ENCODE measurements at places on chromosomes 16 and 17.

- DNase-seq = no peak
Observed at GRCh38 chr17:33200587-33200986, 92.5 kb downstream of the ASIC2 start.

DNA sequence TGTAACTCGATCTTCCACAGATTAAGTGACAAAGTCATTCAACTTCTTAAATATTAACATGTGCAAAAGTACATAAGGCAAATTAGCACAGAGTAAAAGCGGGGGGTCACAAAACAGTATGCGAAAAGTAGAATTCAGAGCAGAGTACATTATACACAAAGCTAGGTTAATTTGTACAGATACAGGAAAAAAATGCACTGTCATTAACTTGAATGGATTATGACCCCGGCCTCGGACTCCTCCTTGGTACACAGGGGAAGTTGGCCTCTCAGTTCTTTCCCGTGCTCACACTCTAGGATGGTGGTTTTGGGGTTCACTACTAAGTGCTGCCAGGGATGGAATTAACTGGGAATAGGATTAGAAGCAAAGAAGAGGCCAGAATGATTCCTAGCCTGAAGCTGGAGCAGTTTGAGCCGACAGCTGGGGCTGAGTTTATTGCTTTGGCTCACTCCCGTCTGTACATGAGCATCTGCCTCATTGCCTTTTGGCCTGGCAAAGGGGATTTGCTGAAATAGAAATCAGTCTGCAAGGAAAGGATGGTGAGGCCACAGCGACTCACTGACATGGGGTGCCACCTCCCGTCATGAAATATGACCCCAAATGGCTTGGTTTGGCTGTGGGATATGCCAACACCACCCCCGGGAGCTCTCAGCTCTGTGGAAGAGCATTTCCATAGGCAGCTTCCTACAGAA lies 23.6 kb downstream of the NTN1 start:
- no peak for DNase-seq

DNA sequence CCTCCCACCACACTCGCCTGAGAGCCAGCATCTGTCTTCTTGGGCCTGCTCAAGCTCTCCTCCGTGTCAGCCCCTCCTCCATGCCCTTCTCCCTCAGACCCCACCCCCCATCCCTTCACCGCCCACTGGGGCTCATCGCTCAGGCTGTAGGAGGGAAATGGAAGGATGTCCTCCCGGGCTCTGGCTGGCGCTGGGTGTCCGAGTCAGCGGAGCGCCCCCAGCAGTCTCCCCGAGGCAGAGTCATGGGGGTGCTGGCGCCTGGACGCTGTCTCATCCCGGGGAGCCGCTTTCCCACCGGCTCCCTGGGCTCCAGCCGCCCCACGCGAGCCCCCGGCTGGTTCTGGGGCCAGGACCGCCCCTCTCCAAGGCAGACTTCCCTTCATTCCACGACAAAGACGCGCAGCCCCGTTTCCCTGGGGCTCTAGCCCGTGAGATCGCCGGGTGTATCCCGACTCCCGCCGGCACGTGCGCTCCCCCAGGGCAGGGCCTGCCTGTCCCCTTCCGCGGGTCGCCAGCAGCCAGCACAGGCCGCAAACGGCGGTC lies 428 bp upstream of the ANTKMT start:
- peak; percentile 57 for DNase-seq

DNA sequence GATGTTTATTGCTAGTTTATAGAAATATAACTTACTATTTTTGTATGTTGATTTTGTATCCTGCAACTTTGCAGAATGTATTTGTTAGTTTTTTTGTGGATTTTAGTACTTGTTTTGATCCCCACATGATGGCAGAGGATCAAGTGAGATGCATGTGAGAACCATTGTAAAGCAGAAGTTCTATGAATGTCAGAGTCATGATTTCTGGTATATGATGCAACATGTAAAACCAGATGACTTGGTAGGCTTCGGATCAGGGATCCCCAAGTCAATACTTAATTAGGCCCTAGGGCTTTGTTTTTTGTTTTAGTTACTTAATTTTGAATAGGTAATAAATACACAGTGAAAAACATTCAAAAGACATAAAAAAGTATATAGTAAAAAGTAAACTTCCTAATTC lies 45.8 kb downstream of the ESRP2 start:
- no peak for DNase-seq

DNA sequence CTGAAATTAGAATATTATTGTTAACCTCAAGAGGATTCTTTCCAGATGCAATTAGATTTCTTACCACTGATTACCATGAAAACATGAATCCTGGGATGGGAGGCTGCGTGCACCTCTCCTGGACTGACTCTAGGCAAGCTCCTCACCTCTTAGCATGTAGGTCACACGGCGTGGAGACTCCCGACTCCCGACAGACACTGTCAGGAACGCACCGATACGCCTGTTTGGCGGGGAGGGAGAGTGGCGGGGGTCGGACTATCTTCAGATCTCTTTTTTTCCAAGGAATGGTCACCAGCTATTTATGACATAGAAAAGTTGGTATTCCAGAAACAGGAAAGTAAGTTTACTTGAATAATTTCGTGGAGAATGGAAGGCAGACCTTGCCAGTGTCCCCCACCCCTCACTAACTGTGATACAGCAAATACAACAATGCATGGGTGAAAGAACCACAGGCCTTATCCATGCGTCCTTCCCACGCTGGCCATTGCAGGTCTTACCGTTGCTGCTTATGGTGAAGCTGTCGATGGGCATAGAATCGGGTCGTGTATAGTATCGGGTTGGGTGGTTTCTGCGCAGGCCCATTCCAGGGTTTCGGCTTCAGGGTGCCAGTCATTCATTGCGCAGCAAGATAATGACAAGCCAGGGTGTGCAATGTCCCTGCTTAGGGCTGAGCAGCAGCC lies 62.6 kb upstream of the ENDOV start:
- no peak for DNase-seq

DNA sequence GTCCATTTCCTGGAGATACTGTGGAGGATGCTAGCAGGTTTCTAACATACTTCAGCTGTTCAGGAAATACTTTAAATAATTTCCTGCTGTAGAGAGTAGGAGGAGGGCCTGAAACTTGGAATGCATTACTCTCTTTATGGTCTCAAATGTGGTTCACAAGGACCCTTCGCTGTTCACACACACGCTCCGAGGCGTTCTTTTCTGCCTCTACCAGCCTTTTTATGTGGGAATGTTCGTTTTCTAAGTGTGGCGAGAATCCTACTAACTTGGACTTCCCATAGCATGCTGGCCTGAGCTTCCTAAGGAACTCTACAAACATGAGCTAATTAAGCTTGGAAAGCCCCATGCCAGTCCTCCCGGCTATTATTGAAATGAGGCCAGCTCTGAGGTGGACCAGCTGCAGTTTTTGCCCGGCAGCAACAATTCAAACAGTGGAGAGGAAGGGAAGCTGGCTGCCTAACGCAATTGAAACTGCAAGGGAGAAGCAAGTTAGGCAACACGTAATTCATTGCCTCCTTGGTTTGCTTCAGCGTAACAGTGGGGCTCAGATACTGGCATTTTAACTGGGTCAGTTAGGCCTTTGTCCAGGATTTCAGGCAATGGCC lies 18.9 kb downstream of the KPNA2 start:
- no peak for DNase-seq

DNA sequence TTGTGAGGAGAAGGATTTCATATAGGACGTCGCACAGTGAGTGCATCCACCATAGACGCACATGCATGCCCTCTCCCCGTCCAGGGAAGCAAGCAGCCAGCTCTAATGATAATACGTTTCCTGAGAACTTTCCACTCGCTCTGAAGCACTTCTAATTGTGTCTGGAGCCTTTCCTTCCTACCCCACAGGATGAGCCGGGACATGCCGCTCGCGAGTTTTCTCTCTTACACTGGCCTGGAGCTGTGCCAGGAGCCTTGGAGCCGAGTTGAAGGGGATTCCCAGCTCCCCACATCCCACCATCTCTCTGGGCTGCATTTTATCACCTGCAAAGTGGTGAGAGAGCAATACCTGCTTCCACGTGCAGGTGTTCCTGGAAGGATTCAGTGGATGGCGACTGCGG lies 368.1 kb downstream of the C16orf95 start:
- no peak for DNase-seq

- no peak for DNase-seq
Observed at GRCh38 chr17:21371511-21372081, 4.6 kb upstream of the KCNJ12 start.

DNA sequence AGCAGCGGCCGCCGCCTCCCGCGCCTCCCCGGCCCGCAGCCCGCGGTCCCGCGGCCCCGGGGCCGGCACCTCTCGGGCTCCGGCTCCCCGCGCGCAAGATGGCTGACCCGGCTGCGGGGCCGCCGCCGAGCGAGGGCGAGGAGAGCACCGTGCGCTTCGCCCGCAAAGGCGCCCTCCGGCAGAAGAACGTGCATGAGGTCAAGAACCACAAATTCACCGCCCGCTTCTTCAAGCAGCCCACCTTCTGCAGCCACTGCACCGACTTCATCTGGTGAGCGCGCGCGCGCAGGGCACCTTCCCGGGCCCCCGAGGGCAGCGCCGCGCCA lies 258 bp downstream of the PRKCB start:
- DNase-seq = no peak

DNA sequence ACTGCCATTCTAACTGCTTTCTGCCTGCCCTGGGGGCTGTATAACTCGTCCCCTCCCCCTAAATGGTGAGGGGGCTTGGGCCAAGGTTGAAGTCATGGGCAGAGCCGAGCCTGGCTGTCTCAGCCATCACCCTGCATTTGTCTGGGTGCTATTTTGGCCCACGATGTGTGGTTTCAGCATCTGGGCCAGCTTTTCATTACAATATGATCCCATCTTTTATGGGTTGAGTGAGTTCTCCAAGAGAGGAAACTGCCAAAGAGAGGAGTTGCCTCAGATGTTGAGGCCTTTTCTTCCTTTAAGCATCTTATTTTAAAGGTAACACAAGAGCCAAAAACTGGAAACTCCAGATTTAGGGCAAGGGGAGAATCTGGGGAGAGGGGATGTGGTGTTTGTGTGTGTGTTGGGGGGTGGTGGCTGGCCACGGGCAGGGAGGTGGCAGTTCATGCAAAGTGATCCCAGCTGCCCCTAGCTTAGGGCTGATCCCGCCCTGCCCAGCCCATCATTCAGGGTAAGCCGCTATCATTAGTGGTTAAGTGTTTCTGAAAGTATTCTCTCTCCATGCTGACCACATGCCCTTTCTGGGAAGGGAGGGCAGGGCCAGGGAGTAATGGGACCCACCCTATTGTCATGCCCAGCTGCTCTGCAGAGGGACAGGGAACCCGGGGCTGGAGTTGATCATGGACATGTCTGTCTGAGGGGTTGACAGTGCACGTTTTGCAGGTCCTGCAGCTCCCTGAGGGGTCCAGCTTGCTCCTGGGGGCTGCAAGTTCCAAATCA lies 83.2 kb upstream of the CLEC18A start:
- DNase-seq = no peak

GRCh38 chr16:30996985-30997724 lies 12.1 kb downstream of the HSD3B7 start:
- DNase-seq = peak; percentile 83

GRCh38 chr16:48405907-48406306 lies 20.7 kb upstream of the SIAH1 start:
- DNase-seq = no peak

DNA sequence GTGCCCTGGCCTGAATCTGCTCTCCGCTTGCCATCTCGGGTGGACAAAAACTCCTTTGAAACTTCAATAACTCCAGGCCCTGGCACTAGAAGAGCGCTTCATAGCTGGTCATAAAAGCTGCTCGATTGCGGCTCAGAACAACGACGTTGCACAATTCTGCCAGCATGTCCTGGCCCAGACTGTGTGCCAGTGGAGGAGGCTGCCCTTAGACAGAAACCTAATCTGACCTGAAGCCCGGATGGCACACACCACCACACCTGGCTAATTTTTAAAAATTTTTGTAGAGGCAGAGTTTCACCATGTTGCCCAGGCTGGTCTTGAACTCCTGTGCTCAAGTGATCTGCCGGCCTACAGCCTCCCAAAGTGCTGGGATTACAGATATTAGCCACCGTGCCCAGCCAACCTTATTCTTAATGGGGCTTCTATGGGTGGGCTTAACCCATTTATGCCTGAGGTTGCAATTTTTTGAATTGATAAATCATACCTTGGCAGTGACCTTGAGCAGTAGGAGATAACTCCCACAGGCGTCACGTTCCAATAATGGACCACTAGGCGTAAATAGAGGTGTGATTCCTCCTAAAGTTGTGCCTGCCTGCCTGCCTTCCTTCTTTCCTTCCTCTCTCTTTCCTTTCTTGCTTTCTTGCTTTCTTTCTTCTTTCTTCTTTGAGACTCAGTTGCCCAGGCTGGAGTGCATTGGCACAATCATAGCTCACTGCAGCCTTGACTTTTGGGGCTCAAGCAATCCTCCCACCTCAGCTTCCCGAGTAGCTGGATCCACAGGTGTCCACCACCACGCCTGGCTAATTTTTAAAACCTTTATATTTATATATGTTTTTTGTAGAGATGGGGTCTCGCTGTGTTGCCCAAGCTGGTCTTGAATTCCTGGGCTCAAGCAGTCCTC lies 1.1 kb upstream of the PPL start:
- no peak for DNase-seq

DNA sequence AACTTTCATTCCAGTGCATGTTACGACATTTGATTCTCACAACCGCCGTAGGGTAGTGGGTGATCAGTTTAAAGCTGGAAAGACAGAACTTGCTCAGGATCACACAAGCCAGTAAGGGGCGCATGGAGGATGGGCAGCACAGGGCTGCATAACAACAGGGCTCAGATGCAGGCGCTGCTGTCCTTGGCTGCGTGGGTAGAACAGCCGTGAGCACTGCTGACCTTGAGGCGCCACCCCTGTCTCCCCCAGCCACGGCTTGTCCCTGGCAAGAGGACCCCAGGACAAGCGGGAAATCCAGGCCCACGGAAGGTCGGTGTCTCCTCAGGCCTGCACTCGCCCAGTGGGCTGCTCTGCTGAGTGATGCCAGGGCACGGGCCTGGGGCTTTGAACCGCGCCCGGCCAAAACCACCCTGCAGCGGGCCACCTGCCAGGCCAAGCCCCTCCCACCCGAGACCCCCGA lies 84.7 kb downstream of the LMF1 start:
- DNase-seq = no peak

GRCh38 chr17:43877451-43878155 lies 29.7 kb downstream of the MPP2 start:
- no peak for DNase-seq

DNA sequence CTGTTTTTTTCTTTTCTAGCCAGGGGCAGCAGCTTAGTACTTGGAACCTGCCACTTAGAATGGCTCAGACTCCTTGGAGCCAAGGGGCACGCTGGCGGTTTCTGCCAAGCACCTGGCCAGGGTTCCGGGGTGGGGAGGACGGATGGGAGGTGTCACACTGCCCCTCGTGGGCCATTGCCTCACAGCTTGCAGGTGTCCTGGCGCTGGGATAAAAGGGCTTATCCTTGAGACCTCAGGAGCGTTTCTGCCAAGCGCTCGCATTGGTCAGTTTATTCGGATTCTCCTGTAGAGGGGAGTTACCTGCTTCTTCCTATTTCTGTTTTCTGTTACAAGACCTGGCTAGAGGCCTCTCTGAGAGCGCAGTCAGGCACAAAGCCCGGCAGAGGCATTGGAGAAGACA lies 234.6 kb downstream of the MSI2 start:
- no peak for DNase-seq

GRCh38 chr17:57938061-57938502 lies 17.1 kb downstream of the CUEDC1 start:
- DNase-seq = no peak

Measured in CD4-positive, alpha-beta T cell (primary cell).